Natural killer cell treated with Interleukin-12 subunit alpha and Interleukin-12 subunit beta and Interleukin-15 and Interleukin-18, amount 100 ng/mL, for 72 hours (primary cell): ENCODE measurements at places on chromosomes 4 and X.

DNA sequence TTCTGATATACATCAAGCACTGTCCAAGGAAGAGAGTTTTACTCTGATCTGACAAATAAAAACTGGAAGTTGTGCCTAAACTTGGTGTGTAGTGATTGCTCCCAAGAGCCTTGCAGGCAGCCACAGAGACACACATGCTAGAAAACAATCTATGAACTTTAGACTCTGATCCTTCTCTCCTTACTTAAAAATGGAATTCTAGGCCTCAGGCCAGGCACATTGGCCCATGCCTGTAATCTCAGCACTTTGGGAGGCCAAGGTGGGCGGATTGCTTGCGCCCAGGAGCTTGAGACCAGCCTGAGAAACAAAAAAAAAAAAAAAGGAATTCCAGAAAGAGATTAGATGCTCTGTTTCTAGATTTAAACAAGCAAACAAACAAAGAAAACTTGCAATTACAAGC lies 45.6 kb upstream of the S100G start:
- DNase-seq, result no peak
- no peaks in the 10 kb centered on the region for H3K4me1 ChIP-seq
- H3K36me3 ChIP-seq, result no peaks in the 10 kb centered on the region
- H3K27me3 ChIP-seq, result no peaks in the 10 kb centered on the region
- no peak overlapping the region for H3K4me3 ChIP-seq

DNA sequence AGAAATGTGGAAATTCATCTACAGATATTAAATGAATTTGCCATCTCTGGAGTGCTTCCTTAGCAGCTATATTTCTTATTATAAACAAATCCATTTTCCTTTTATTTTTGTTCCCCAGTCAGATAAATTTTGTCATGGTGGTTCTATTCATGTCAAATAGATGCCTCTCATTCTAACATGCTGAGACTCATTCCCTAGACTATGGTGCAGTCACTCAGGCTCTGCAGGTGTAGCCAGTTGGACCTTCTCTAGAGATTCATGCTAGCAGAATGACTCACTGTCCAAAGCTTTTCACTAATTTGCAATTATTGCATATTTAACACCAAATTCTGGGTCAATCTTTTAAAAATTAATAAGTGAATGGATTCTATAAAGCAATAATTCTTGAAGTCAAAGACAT lies 1392.7 kb downstream of the PCDH7 start:
- H3K27ac ChIP-seq, result no peak overlapping the region
- H3K36me3 ChIP-seq, result peaks cover 6% of the 10 kb centered on the region
- no peak overlapping the region for H3K4me3 ChIP-seq

GRCh38 chr4:19063662-19064061 lies 1042.1 kb upstream of the LCORL start:
- DNase-seq, result no peak
- no peaks in the 10 kb centered on the region for H3K27me3 ChIP-seq
- no peaks in the 10 kb centered on the region for H3K4me1 ChIP-seq

GRCh38 chr4:60039908-60040307 lies 1160.2 kb upstream of the ADGRL3 start:
- H3K36me3 ChIP-seq, result no peaks in the 10 kb centered on the region
- no peaks in the 10 kb centered on the region for H3K27me3 ChIP-seq
- H3K4me3 ChIP-seq, result no peak overlapping the region
- H3K4me1 ChIP-seq, result no peaks in the 10 kb centered on the region
- DNase-seq, result no peak

GRCh38 chr4:10115797-10116568 lies 616 bp downstream of the WDR1 start:
- no peaks in the 10 kb centered on the region for H3K27me3 ChIP-seq
- H3K36me3 ChIP-seq, result peaks cover 27% of the 10 kb centered on the region
- peak; percentile 82 for DNase-seq
- peak overlapping the region; percentile 94 for H3K27ac ChIP-seq

- H3K36me3 ChIP-seq, result peaks cover 4% of the 10 kb centered on the region
- H3K4me3 ChIP-seq, result no peak overlapping the region
- H3K27me3 ChIP-seq, result peaks cover 37% of the 10 kb centered on the region
- no peak overlapping the region for H3K27ac ChIP-seq
- no peak for DNase-seq
- peaks cover 3% of the 10 kb centered on the region for H3K4me1 ChIP-seq
Measured at GRCh38 chrX:115372152-115372551, 82.6 kb downstream of the LUZP4 start.
